ENCODE measurements at places on chromosomes 5 and 9.

GRCh38 chr9:112541685-112542084, 55.1 kb downstream of the KIAA1958 start:
- DNase-seq, result no peak

GRCh38 chr5:163580516-163580915, 75.1 kb downstream of the MAT2B start:
- no peak for DNase-seq

DNA sequence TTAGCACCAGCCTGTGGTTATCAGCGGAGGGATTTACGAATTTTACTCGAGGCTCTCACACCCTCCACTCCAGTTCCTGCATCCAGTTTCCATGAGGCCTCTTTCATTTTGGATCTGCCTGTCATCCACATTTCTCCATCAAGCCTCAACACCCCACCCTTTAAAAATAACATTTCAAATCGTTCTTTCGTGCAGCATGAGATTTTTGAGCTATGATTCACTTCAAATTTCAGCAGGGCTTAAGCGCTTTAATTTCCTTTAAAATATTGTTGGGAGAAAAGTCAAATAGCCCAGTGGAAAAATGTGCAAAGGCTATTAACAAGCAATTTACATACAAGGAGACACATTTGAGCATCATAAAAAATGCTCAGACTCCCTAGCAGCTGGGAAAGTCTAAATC, 103.2 kb downstream of the MSX2 start:
- DNase-seq, result no peak

DNA sequence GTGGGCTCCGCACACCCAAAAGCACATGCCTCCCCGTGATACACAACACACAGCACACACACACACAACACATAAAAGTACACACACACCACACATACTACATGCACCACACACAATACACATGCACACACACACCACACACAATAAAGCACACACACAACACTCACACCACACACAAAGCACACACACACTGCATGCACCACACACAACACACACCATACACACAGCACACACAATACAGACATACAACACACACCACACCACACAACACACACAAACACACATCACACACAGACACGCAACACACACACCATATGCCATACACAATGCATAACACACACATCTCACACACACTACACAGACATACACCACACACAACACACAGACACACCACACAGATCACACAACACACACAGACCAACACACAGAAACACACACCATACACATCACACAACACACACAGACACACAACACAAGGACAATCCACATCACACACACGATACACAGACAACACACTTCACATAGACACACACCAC, 3.4 kb upstream of the CCDC187 start:
- DNase-seq, result no peak

DNA sequence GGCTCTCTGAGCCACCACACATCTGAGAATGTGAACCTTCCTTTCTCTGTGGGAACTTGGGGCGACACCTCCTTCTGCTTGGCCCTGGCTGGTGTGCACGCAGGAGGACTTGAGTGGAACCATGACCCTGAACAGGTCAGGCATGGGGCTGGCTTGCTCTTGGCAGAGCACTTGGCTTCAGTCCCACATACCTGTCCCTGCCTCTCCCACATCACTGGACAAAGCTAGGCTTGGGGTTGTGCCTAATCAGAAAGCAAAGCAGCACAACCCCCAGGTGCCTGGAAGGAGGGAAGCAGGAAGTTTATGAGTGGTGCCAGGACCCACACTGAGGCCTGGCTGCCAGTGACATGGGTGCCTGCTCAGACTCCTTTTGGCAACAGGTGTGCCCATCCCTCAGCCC, 13.2 kb downstream of the GADD45G start:
- no peak for DNase-seq

DNA sequence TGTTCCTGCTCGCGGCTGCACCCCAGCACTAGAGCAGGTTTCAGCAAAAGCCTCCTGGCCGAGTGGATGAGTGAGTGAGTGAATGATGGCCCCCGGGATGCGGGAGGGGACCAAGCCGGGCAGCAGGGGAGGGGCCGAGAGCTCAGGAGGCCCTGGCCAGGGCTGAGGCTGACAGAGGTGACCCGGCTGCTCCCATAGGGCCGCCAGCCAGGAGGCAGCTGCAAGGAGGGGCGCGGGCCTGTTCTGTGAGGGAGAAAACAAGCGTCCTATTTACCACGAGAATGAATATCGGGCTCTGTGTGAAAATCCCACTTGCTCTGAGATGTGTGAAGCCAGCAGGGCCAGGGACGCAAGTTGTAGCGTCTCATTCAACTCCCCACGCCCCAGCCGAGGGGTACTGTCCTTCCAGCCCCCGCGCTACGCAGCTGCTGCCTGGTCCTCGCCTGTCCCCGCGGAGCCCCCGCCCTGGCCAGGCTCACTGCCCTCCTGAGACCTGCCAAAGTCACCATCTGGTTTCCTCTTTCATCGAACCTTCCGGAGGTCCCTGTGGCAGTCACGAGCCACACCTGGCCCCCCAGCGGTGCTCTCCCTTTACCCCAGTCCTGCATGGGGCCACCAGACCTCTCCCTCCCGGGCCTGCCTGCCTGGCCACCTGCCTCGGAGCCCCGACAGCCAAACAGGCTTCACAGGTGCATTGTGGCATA, 38.8 kb downstream of the RASGEF1C start:
- DNase-seq, result no peak

DNA sequence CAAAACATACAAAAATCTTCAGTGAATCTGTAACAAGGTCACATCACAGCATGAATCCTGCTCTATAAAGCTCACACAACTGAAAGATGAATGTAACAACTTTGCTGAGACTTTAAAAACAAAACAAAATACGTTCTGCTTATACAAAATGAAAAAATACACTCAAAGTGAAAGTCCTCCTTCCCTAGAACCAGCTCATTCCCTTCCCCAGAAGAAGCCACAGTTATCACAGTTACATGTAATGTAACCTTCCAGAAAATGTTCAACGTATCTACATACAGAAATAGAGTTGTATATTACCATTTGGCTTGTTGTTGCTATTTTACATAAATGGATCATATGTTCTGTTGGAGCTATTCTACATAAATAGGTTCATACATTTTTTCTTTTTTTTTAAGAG, 2.6 kb downstream of the AUH start:
- no peak for DNase-seq

- no peak for DNase-seq
These were observed 7.3 kb upstream of the IFNB1 start for GRCh38 chr9:21085005-21085404.

DNA sequence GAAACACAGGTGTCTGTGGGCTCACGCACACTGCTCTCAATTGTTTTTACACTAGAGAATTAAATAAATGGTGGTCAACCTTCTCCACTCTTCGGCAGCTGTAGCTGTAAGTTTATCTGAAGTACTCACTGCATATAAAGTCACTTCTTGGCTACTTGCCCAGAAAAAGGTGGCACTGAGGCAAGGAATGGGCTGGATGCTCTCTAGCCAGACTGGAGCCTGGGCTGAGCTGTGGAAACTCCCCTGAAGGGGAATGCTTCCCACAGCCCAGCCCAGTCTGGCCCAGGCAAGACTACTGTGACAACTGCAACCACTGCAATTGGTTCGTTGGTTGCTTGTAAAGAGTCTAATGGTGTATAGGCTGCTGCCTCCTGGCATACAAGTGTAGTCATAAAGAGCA, 4.5 kb downstream of the LEAP2 start:
- peak; percentile 23 for DNase-seq

GRCh38 chr9:97908705-97909104, 13.6 kb downstream of the TRMO start:
- no peak for DNase-seq

- DNase-seq, result no peak
These were observed 3.8 kb downstream of the GPBP1 start for GRCh38 chr5:57177479-57178156.

DNA sequence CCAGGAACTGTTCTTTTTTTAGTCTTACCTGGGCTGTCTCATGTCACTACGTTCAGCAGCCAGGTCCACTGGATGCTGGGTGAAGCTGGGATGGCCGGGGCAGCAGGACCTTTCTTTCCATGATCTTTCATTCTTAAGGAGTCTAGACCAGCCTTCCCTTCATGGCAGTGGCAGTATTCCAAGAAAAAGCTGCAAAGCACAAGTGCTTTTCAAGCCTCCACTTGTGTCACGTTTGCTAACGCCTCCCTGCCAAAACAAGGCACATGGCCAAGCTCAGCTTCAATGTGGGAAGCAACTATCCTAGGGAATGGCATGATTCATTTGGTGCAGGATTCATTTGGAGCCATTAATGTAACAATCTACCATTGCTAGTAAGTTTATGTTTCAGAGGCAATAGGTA, 94.8 kb downstream of the RCL1 start:
- DNase-seq, result no peak

GRCh38 chr9:13513286-13513685, 233.8 kb upstream of the MPDZ start:
- no peak for DNase-seq

- DNase-seq, result no peak
These were observed 27.7 kb downstream of the PTCD2 start for GRCh38 chr5:72347801-72348308.

Data from HEK293T (cell line).